ENCODE measurements at places on chromosomes 6 and 20.

GRCh38 chr6:111367393-111368088, 115.5 kb downstream of the REV3L start:
- DNase-seq, result peak; percentile 32

DNA sequence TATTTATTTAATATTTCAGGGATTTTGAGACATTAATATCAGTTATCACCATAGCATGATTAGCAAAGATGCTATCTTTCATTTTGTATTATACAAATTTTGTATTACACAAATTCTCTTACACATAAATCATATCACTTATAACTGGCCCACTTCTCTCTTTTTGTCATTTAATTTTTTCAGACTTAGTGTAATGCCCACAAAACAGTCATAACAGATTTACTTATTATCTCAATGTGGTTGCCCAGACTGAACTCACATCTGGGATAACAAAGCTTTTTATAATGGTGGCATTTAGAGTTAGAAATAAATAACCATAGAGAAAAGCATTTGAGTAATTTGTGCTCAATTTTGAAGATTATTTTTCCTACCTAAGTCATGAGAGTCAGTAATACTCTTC, 148.3 kb downstream of the TFAP2B start:
- DNase-seq, result no peak

GRCh38 chr6:69580706-69581105, 216.1 kb downstream of the LMBRD1 start:
- DNase-seq, result no peak

DNA sequence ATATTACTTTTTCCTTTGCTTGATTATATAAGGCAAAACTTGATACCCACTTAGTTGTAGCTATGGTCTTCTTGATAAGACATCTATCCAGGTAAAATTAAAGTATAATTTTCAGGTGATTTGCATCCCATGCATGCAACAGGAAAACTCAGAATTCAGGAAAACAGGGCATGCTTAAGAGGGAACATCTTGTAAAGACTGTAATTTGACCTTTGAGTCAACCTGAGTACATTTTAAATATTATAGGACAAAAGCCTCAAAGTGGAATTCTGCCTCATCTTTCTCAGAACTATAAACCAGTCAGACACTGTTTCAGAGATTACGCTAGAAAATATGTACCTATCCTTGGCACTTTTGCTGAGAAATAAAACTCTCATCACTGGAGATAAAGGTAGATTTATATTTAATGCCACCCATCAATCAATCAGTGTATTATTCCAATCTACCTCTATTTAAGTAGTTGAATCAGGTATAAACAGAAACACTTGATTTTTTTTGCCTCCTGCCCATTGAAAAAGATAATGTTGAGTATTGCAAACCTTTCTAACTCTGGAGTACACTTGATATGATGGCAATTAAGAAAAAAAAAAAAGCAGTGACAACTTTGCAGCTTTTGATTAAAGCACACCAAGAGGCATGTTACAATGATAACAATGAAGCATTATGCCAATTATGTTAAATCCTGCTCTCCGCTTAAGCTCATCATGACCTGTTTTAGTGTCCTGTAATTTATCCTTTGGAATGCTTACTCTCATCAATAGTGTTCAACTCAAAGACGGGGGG, 2.8 kb downstream of the CITED2 start:
- DNase-seq, result no peak

Measured in GM12878 (cell line).